ENCODE measurements at places on chromosomes 16 and 17.
A peak's percentile ranks its signal among the peaks of the same experiment; 100 is the strongest.

DNA sequence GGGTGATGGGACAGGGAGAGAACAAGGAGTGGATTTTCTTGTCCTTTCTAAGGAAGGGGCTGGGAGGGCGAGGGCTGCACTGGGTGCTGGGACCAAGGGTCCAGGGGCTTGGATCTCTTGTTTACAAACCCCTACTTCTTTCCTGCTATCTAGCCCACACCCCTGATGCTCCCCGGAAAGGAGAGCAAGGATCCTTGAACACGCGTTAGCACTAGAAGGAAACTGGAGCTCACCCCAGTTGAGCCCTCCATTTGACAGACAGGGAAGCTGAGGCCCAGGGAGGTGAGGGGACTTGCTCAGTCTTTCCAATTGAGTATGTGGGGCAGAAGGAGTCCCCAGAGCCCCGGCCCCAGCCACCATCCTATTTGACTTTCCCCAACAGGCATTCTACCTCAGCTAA, 4.6 kb upstream of the ITGAE start:
- no peak for DNase-seq

GRCh38 chr17:64008830-64009229, 10.7 kb downstream of the PRR29 start:
- DNase-seq, result no peak

DNA sequence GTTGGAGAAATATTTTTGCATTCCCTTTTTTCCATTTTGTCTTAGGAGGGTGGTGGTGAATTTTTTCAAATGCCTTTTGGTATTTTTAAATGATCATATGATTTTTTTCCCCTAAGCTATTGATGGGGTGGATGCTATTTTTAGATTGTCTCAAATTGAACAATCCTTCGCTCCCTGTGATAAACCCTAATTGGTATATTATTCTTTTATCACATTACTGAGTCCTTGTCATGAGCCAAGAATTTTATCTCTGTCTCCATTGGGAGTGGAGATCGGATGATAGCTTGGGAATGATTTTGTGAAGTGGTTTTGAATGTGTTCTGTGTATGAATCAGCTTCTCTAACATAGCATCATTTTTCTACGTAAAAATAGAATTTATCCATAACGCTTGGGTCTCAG, 15.4 kb downstream of the NECAB2 start:
- DNase-seq, result no peak

- no peak for DNase-seq
Measured at GRCh38 chr16:84544031-84544773, 39.7 kb upstream of the MEAK7 start.

DNA sequence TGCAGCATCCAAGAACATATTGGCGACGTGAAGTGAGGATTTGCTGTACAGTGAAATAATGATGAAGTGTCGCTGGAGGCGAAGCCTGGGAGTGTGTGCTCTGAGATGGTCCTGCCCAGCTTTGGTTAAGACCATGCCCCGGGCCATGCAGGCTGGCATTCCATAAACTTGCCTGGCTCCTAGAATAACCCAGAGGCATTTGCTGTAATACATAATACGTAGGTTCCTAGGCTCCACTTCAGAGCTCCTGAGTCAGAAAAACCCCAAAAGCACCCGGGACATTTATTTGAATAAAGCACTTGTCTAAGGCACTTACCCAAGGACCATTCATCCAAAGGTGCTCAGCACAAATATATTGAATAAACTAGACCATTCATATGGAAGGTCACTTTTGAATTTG, 279.3 kb downstream of the ABCC12 start:
- no peak for DNase-seq

GRCh38 chr17:42683407-42684034, 1.2 kb downstream of the CNTNAP1 start:
- DNase-seq, result peak; percentile 56

- no peak for DNase-seq
Measured at GRCh38 chr17:74117999-74118421, 85.5 kb upstream of the RPL38 start.

DNA sequence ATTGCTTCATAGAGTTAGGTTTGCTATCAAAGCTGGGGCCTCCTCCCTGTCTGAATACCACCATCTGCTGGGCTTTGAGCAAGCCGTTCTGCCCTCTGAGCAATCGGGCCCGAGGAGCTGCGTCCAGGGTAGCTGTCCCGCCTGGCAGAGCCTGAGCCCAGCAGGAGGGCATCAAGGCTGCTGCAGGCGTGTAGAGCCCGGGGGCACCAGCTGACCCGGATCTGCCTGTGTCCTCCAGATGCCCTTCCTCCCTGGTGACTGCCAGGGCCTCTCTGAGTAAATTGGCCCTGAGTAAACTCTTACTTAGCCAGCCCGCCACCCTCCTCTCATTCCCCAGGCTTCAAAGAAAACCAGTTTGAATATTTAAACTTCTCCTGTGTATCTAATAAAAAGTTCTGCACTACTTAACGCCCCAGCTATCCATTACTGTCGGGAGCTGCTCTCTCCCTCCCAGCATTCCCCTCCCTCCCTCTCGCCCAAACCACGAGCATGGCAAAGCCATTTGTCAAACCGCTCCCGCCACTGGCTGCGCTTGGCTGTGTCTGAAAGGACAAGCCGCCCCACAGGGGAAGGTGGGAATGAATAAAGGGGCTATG, 16.4 kb downstream of the CDK5RAP3 start:
- DNase-seq, result no peak

- DNase-seq, result no peak
Measured at GRCh38 chr17:69773081-69773480, 301.9 kb upstream of the KCNJ16 start.

DNA sequence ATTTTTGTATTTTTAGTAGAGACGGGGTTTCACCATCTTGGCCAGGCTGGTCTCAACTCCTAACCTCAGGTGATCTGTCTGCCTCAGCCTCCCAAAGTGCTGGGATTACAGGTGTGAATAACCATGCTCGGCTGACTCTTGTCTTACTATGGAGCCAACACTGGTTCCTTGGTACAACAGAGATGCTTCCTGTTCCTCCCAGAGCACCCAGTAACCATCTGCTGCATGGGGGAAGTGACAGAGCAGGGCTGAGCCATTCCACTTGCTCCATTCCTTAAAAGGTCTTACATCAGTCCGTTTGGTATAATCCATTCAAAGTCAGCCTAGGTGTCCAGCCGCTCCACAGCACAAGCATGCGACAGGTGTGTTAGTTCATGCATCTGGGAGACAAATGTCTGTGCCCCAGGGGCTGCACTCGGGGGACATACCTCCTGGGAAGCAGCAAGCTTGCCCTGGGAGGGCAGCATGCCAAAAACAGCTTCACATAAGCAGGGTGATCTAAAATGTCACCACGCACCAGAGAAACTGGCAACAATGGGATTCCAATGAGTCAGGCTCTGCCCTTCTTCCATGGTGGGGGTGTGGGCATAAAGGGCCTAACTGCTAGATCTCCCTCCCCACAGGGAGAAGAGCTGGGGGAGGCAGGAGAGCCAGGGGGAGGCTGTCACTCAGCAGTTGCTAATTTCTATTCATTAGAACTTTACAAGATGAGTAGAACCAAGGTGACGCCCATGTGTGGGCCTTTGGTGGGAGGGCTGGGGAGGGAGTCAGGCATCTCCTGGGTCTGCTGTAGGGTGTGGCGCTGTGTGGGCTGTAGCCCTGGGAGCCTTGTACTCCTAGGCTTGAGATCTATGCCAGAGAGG, 35.5 kb downstream of the PIPOX start:
- DNase-seq, result no peak

GRCh38 chr17:12730931-12731521, 58.3 kb upstream of the ARHGAP44 start:
- DNase-seq, result no peak

DNA sequence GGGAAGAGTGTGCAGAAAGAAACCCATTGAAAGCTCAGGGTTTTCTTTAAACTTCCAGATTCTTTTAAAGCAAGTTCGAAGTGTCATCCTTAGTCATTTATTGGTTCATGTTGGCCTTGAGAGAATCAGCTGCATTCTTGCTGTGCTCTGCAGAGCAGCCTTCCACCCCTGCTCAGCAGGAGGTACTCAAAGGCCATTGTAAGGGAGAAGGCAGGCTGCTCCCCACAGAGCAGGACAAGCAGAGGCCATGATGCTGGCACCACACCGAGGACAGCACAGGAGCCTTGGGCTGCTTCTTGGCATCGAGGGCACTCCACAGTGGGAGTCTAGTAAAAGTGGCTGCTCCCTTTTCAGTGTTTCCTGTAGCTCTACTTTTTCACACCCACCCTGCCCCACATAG, 29.6 kb downstream of the NMT1 start:
- no peak for DNase-seq

DNA sequence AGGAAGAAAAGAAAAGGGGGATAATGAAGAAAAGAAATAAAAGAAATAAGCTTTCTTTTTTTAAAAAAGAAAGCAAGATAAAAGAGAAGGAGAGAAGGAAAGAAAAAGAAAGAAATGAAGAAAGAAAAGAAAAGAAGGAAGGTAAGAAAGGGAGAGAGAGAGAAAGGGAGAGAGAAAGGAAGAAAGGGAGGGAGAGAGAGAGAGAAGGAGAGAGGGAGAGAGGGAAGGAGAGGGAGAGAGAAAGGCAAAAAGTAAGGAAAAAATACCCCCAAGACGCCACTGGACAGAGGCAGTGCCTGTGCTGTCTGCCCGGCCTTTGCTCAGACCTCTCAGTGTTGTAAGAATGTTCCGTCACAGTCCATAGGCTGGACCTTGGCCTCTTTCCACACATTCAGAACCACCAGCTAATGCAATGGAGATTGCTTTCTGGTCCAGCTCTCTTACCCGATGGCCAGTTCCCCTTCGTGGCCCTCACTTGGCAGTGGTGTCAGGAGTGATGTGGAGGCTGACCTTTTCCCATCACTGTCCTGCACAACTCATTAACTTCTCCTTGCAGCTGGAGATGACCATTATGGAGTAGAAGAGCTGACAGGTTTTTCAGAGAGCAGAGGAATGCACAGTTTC, 14.3 kb upstream of the HNF1B start:
- DNase-seq, result no peak

- no peak for DNase-seq
Measured at GRCh38 chr17:55666806-55667205, 55.9 kb downstream of the TMEM100 start.

DNA sequence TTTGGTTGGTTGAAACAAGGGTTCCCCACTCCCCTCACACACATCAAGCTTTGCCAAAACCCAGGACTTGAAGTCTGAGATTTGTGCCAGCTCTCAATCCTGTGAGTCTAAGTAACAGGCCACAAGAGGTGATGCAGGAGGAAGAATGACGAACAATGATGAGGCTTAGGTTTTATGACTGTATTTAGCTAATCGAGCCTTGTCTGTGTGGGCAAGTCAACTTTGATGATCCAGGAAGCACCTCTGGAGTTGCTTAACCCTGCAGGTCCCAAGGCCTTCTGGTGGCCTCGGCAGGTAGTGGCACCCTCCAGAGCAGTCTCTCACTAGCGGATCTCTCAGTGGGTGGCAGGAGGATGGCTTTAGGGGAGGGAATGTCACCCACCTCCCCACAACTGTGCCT, 28.7 kb downstream of the CDK5RAP3 start:
- DNase-seq, result no peak

DNA sequence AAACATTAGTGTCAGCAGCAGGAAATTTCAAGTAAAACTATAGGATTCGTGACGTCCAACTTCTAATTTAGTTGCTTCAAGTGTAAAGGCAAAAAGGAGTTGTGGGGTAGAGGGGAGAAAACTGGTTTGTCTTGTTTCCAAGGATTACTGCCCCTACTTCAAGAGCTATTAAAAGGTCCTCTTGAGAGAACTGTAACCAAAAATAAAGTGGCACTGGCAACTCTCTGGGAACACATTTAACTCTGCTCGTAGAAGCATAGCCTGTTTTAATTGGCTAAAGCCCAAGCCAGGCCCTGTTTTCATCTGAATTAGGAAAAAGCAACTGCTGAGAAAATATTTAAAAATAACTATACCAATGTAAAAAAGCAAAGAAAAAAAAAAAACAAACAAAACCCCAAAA, 51.8 kb upstream of the AKAP1 start:
- DNase-seq, result no peak

DNA sequence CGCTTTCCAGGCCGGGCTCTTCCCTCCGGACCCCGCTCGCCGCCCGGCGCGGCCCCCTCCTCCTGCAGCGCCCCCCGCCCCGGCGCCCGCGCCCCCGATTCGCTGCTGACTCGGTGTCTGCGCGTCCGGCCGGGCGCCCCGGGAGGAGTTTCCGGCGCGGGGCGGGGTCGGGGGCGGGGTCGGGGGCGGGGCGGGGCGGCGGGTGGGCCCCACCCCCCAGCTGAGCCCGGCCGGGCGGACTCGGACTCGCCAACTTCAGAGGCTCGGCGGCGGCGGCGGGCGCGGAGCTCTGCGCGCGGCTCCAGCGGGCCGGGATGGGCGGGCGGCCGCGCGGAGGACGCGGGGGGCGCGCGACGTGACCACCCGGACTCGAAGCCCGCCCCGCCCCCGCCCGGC, at the start of gene METRNL:
Gene METRNL (plus strand): TSS at position 258 of the 396 bp plus-strand sequence. CDS start 207 bp downstream, outside the sequence.
- DNase-seq, result peak; percentile 32

DNA sequence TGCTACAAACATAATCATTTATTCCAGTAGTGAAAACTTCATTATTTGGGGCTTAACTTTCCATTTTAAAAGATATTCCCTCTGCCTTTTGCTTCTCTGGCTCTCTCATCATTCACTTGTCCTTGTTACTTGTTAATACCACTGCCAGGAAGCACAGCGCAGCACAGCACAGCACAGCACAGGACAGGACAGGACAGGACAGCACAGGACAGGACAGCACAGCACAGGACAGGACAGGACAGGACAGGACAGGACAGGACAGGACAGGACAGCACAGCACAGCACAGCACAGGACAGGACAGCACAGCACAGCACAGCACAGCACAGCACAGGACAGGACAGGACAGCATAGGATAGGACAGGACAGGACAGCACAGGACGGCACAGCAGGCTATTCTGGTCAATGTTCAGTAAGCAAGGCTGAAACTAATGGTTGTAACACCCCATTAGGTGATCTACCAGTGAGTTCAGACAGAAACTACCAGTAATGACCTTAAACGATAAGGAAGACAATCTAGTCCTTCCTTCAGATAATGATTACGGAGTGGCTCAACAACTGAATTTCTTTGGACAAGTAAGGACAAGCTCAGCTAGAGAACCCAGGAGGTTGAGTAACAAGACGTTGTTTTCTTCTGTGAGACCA, 31.9 kb downstream of the COG1 start:
- DNase-seq, result no peak

GRCh38 chr17:64418506-64419339, 28.1 kb upstream of the PECAM1 start:
- DNase-seq, result no peak

- no peak for DNase-seq
Measured at GRCh38 chr17:72075995-72076677, 44.7 kb upstream of the SOX9 start.

DNA sequence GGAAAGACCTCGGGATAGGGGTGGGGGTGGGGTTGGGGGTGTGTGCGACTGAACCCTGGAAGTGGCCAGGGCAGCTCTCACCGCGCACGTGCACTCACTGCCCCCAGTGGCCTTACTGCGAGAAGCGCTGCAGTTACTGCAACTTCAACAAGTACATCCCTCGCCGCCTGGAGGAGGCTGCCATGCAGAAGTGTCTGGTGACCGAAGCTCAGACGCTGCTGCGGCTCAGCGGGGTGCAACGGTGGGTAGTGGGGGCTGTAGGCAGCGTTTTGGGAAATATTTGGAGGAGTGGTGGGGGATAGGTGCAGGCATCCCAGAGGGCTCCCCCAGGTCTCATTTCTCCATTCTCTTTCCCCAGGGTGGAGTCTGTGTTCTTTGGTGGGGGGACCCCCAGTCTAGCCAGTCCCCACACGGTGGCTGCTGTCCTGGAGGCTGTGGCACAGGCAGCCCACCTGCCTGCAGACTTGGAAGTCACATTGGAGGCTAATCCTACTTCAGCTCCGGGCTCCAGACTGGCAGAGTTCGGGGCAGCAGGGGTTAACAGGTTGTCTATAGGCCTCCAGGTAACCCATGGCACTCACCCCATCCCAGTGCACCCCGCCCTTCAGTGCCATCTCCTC, 972 bp downstream of the RSAD1 start:
- peak; percentile 42 for DNase-seq
